ENCODE measurements at places on chromosomes 16 and 17.
A peak's percentile ranks its signal among the peaks of the same experiment; 100 is the strongest.

DNA sequence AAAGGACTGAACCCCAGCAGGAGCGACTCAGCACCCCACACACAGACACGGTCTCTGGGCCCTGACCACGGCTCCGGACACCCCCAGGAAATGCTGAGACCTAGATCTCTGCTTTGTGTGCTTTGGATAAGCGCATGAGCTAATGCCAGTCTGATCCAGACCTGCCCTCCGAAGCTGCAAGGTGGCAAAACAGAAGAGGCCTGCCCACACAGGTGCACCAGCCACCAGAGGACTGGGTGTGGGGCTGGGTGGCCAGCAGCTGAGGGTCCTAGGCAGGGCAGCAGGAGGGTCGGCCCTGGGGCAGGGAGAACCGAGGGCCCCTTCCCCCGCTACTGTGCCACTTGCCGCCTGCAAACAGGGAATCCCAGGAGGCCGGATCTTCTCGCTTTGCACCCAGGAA lies 30.7 kb upstream of the EIF1 start:
- DNase-seq, result no peak

DNA sequence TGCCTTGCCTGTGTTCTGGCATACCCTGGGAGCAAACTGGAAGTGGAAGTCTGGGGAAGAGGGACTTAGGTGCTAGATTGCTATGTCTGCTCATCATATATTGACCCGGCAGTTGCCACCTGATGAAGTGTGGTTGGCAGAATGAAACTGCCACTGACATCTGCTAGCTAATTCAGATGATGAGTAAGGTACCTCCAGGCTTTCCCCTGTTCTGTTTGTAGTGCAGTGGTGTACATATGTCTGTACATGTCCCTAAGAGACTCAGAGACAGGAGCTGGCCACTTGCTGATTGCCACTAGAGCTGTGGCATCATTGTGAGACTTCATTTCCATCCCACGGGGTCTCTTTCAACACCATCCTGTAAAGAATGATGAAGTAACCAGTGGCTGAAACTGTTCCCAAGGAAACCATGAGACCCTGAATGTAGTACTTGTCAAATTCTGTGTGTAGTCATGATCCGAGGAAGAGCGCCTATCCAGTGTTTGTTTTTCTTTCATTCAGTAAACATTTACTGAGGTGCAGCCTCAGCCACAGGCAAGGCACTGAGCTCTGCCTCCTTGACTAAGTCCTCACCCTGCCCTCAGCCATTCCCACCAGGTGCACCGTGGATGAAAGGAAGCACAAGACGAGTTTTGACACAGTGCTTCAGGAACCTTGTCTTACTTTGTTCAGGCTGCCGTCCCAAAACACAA lies 13.2 kb downstream of the CLUAP1 start:
- DNase-seq, result no peak

GRCh38 chr17:81666092-81666341 lies 388 bp downstream of the OXLD1 start:
- no peak for DNase-seq

GRCh38 chr16:48613061-48613957 lies 3.3 kb upstream of the N4BP1 start:
- no peak for DNase-seq

DNA sequence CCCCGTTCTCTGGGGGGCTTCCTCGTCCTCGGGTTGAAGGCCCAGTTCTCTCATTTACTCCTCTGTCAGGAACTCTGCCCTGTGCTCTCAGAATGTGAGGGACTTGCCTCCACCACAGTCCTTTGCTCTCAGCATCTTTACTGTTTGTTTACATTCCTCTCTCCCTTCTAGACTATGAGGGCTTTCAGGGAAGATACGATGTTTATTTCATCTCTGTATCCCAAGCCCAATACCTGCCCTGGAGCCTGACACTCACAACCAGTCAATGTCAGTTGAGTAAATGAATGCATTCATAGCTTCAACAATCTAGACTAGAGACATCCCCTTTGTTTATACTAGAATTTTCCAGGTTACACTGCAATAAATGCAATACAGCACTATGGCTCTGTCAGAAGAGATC lies 409.6 kb upstream of the CDH11 start:
- DNase-seq, result no peak

DNA sequence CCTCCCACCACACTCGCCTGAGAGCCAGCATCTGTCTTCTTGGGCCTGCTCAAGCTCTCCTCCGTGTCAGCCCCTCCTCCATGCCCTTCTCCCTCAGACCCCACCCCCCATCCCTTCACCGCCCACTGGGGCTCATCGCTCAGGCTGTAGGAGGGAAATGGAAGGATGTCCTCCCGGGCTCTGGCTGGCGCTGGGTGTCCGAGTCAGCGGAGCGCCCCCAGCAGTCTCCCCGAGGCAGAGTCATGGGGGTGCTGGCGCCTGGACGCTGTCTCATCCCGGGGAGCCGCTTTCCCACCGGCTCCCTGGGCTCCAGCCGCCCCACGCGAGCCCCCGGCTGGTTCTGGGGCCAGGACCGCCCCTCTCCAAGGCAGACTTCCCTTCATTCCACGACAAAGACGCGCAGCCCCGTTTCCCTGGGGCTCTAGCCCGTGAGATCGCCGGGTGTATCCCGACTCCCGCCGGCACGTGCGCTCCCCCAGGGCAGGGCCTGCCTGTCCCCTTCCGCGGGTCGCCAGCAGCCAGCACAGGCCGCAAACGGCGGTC lies 428 bp upstream of the ANTKMT start:
- no peak for DNase-seq

- no peak for DNase-seq
Observed at GRCh38 chr17:66450008-66450851, 147.8 kb downstream of the PRKCA start.

- peak; percentile 55 for DNase-seq
Observed at GRCh38 chr17:22703786-22704441, 1011.6 kb downstream of the KCNJ18 start.

DNA sequence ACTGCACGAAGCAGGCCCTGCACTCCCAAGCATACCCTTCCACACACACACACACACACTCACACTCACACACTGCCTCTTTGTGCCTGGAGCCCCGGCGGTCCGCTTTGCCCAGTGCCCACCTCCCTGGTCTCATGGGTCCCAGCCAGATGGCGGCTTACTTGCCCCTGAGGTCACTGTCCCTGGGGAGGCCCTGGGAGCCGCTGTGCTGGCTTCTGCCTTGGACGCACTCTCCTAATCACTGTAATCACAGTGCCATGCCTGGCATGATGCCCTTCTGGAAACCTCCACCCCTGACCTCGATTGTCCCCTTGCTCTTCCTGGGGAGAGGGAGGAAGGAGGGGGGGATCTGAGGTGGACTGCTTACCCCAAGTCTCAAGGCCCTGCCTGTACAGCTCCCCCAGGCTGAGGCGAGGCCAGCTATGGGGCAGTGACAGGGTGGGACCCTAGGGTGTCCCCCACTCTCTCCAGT lies 36.0 kb downstream of the ARHGAP23 start:
- peak; percentile 1 for DNase-seq

DNA sequence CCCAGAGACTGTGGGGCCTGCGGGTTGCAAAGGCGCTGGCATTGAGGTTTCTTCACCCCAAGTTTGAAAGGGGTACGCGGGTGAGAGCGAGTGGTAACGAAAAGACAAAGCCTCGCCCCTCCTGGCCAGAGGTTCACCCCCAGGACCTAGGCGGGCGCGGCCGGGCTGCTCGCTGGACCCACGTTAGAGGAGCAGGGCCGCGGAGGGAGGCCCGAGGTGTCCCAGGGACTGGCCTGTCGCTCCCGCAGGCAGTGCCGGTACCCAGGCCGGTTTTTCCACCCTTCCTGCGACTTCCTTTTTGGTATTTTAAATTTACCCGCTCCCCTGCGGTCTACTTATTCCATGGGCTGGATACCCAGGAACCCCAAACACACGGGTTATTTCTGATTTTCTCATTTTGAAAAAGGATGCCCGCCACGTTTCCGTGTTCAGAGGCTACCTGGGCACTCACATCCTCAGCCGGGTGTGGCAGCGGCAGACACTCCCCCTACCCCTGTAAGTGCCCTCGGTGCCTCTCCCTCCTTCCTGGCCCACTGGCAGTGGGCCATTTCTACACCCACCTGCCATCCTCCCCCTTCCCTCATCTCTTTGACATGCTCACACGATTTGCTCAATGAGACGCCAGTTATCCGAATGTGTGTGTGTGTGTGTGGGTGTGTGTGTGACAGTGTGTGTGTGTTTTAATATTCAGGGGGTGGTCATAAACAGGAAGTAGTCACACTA lies 1.6 kb upstream of the FOXL1 start:
- peak; percentile 19 for DNase-seq

GRCh38 chr17:9205520-9206409 lies 184.5 kb downstream of the NTN1 start:
- no peak for DNase-seq

- no peak for DNase-seq
Observed at GRCh38 chr17:4959261-4959965, 8.2 kb downstream of the SPAG7 start.

- DNase-seq, result no peak
Observed at GRCh38 chr16:90037276-90037675, 18.0 kb upstream of the DBNDD1 start.

GRCh38 chr17:4553669-4554068 lies 1.5 kb downstream of the MYBBP1A start:
- DNase-seq, result no peak

- DNase-seq, result no peak
Observed at GRCh38 chr17:59425085-59425931, 93.9 kb downstream of the YPEL2 start.

DNA sequence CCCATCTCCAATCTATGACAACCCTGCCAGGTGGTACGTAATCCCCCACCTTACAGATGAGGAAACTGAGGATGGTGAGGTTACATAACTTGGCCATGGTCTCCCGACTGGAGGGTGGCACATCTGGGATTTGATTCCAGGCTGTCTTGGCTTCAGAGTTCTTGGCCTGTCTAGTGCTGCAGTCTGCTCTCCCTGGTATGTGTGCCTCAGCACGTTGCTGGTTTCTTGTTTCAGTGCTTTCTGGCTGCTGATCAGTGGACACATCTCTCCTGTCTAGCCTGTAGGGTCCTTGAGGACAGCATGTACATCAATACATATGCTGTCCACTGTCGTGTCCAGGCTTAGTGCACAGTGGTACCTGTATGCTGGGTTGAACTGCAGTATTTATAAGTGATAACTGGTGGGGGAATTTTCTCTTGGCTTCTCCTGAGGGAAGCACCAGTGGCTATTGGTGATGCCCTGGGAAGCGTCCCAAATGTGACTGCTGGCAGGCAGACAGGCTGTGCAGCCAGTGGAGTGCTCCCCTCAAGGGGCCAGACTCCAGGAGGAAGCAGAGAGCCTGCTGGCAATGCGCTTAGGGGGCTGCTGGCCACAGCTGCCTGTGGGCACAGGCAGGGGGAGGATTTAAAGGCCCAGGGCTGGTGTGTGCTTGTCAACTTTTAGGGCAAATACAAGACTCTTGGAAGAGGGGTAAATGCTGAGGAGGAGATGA lies 14.4 kb downstream of the CTRL start:
- DNase-seq, result no peak

- DNase-seq, result no peak
Observed at GRCh38 chr16:10876315-10876714, 687 bp upstream of the CIITA start.

GRCh38 chr17:6061290-6061689 lies 8.9 kb upstream of the WSCD1 start:
- DNase-seq, result no peak

- DNase-seq, result no peak
Observed at GRCh38 chr17:33436321-33436720, 143.2 kb upstream of the ASIC2 start.

DNA sequence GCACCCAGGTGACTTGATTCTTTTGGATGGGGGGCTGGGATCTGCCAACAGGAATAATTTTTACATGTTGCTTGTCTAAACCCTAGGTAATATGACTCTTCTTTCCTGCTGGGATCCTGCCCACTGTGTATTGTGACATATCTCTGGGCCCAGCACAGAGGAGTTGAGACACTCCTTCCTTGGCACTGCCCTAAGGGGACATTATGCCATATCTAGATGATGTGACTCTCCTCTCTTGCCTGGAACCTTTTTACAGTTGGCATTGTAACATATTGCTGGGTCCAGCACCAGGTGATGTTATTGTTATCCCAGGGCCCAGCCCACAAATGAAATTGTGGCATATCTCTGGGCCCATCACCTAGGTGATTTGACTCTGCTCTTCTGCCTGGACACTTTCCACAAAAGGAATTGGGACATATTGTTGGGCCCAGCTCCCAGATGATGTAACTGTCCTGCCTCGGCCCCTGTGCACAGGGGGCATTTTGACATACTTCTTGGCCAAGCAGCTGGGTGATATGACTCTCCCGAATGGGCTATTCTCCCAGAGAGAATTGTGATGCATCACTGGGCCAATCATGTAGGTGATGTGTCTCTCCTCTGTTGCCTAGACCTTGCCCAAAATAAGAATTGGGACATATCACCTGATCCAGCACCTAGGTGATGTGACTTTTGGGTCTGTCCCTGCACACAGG lies 1837.7 kb downstream of the TP53TG3F start:
- DNase-seq, result no peak

GRCh38 chr16:65819136-65819898 lies 547.2 kb upstream of the CDH5 start:
- DNase-seq, result no peak

DNA sequence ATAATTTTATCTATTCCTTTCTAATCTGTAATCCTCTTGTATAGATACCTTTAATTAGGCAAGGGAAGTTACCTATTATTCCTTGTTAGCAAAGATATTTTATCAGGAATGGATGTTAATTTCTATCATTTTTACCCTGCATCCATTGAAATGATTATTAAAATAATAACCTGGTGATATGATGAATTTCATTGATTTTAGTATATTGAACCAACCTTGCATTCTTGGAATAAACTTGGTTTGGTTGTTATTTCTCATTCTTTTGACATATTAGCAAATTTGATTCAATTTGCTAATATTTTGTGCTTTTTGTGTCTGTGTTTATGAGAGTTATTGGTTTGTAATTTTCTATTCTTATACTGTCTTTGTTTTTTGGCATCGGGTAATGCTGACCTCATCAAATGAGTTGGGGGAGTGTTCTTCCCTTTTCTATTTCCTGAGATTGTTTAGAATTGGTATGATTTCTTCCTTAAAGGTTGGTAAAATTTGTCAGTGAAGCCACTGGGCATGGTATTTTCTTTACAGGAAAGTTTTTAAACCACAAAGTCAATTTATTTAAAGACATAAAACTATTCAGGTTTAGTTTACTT lies 250.4 kb upstream of the PMFBP1 start:
- DNase-seq, result no peak

DNA sequence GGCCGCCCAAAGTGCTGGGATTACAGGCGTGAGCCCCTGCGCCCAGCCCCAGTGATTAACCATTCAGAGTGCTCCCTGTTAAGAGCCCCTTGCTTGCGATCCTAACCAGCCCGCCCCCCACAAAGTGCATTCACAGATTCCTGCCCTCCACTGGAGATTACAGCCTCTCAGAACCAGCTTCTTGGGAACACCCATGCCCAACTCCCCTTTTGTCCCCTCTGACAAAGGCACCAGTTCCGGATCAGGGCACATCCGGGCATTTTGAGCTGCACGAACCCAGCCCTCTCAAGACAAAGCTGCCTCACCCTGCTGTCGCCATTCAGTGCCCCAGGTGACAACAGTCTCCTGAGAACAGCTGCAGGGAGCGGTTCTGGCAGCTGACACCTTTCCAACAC lies 848 bp upstream of the KRT19 start:
- DNase-seq, result no peak

- no peak for DNase-seq
Observed at GRCh38 chr17:8552577-8553320, 77.8 kb downstream of the MYH10 start.

- no peak for DNase-seq
Observed at GRCh38 chr16:84332975-84333684, 35.2 kb upstream of the ATP2C2 start.

GRCh38 chr16:84237994-84238750 lies 1.6 kb downstream of the KCNG4 start:
- no peak for DNase-seq

Measured in HEK293T (cell line).